ENCODE measurements at places on chromosomes 4 and X. TPM values are rescaled to one million over a fixed set of nuclear protein-coding genes. Genes with fewer than 3 reads are reported as not detected.

CCDC120 gene
- total RNA-seq: 3.6 TPM

PGM2 gene
- total RNA-seq: 12.8 TPM

CTAG2 gene
- total RNA-seq: not detected

ADGRG4 gene
- total RNA-seq: not detected

SPANXA2 gene
- not detected for total RNA-seq

NAP1L2 gene
- total RNA-seq: 0.94 TPM

SH3D19 gene
- total RNA-seq: 22.9 TPM

ZNF157 gene
- total RNA-seq: 0.03 TPM

CT45A9 gene
- not detected for total RNA-seq

ERAS gene
- 0.16 TPM for total RNA-seq

PPID gene
- 32.8 TPM for total RNA-seq

NSUN7 gene
- 0.26 TPM for total RNA-seq

SAGE1 gene
- total RNA-seq: 0.03 TPM

TKTL2 gene
- total RNA-seq: not detected

ATP5ME gene
- total RNA-seq: 387 TPM

DCAF4L1 gene
- total RNA-seq: 0.09 TPM

TMPRSS11E gene
- total RNA-seq: 0.27 TPM

MMGT1 gene
- 15.8 TPM for total RNA-seq

KIT gene
- total RNA-seq: not detected

USP27X gene
- 4.4 TPM for total RNA-seq

CCNQ gene
- total RNA-seq: 62.7 TPM

VCX gene
- total RNA-seq: not detected

GABRG1 gene
- not detected for total RNA-seq

VEGFC gene
- 7.8 TPM for total RNA-seq

GYG2 gene
- 4.5 TPM for total RNA-seq

SASH3 gene
- not detected for total RNA-seq

CXCR3 gene
- total RNA-seq: 0.07 TPM

RGN gene
- not detected for total RNA-seq
